ENCODE measurements at places on chromosomes 1 and 21. TPM values are rescaled to one million over a fixed set of nuclear protein-coding genes. Genes with fewer than 3 reads are reported as not detected.
A peak's percentile ranks its signal among the peaks of the same experiment; 100 is the strongest.

GRCh38 chr1:239025997-239026694, 360.2 kb upstream of the CHRM3 start:
- no peak for DNase-seq

ZNF593OS gene
- total RNA-seq, result not detected

- DNase-seq, result no peak
Observed at GRCh38 chr1:22108339-22109105, 34.4 kb downstream of the WNT4 start.

FCRL4 gene
- not detected for total RNA-seq

RPL11 gene
- 871 TPM for total RNA-seq

PODN gene
- total RNA-seq, result not detected

DFFA gene
- total RNA-seq, result 56.2 TPM

DNA sequence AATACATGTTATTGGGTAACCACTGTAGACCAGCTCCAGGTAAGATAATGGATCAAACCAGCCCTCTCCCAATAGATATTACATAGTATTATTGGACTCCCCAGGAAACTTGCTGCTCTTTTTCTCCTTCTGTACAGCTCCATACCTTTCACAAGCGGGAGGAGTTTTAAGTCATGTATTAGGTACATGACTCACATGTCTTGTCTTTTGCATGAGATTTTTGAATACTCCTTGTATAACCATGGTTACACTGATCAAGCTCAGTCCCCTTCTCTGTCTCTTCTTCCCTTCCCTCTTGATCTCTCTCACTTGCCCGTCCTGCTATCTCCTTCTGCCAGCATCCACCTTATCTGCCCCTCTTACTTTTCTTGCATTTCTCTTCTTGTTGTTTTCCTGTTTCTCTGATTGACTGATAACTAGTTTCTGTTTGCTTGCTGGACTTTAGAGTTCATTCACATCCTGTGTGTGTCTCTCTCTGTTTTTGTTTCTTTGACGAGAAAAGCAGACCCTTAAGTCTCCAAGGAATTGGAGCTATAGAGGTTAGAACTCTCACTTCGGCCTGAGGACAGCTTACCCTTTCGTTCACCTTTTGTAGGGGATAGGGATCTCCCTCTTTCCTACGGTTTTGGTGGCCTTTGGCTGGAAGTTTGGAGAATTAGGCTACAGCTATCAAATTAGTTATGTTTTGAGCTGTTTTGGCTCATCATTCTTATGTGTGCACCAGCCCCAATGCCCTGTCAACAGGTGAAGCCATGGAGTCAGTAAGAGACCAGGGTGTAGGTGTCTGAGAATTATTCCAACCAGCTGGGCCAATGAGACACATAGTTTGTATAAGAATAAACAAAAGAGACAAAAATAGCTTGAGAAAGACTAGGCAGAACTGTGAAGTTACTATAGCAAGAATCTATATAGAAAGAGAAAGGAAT, 49.0 kb upstream of the ASB17 start:
- DNase-seq, result no peak

DNA sequence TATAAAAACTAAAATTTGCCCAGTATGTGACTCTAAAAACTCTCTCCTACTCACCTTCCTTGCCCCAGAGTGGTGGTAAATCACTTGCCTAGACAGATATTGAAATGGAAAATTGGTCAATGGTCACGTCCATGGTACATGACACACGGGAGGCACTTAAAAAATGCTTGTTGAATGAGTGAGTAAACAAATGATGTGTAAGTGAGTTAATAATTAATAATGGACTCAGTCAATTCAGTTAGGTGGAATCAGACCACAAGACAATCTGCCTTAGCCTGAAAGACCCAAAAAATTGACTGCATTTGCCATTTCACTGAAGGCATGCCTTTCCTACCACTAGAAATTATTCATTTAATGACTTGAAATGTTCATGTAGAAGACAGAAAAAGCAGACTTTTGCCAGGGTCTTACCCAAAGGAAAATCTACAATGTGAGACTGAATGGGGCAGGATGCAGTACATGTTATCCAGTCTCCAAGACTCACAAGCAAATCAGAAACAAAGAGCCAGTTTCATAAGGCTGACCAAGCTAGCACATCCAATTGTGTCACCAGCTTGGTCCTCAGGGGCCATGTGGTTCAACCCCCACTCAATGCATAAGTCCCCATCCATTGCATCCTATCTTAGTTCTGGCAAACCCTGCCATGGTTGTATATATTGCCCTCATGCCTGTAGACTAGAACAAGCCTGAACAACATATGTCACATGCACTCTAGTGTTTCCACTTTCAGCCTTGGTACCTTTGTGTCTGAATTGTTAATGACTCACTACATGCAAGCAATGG, 73.6 kb downstream of the TBX15 start:
- DNase-seq, result no peak

- DNase-seq, result peak; percentile 92
Observed at GRCh38 chr1:33346927-33347649, 26.2 kb upstream of the A3GALT2 start.

DNA sequence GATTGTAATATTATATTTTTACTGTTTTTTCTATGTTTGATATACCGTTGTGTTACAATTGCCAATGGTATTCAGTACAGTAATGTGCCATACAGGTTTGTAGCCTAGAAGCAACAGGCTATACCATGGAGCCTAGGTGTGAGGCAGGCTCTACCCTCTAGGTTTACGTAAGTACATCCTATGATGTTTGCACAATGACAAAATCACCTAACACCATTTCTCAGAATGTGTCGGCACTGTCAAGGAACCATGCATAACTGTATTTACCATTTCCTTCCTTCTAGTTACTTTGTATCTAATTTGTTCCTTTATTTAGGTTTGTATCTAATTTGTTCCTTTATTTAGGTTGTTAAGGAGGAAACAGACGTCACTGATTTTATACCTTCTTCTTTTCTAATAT, 9.9 kb downstream of the NPHP4 start:
- no peak for DNase-seq

PIGP gene
- 5.6 TPM for total RNA-seq

GRCh38 chr1:61620536-61620935, 104.4 kb downstream of the TM2D1 start:
- DNase-seq, result no peak

- DNase-seq, result no peak
Observed at GRCh38 chr1:1462318-1462966, 9.1 kb upstream of the ATAD3B start.

GRCh38 chr1:31745096-31745945, 18.8 kb downstream of the ADGRB2 start:
- DNase-seq, result peak; percentile 74

LIN9 gene
- total RNA-seq, result 5.8 TPM

DNA sequence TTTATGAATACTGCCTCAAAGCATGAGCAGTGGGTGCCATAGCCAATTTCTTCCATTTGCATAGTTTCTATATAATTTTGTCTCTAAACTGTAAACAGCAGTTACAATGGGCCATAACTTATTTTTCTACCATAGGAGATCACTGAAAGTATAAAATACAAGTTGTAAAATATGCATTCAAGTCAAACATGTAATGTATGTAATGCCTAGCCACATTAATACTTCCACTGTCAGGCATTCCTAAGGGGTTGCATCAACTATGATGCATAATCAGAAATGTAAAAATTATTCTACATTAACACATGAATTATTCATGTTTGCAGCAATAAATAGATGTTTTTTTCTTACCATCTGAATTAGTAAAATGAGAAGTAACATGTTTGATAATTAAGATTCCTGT, 560.3 kb upstream of the ZP4 start:
- no peak for DNase-seq

DNA sequence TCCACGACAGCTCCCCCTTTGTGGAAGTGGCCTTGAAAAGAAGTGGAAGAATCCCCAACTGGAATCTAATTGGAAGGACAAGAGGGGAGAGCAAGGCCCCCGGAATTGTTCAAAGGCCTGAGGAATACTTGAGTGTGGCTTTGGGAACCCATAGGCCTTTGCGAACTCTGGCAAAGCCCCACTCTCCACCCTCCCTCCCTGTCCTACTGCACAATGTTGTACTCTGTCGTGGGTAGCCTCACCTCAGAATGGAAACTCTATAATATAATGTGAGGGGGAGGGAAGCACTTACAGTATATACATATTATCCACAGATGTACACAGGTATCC, 28.5 kb downstream of the PLPP3 start:
- no peak for DNase-seq

MAB21L3 gene
- total RNA-seq, result 0.09 TPM

GRCh38 chr1:214300149-214300780, 19.3 kb downstream of the SMYD2 start:
- DNase-seq, result no peak

GRCh38 chr1:11527541-11528452, 48.8 kb downstream of the DISP3 start:
- DNase-seq, result no peak

GRCh38 chr1:177368255-177368654, 197.5 kb downstream of the BRINP2 start:
- no peak for DNase-seq

GRCh38 chr1:202154766-202155477, 5.5 kb downstream of the PTPN7 start:
- DNase-seq, result peak; percentile 75

SMIM1 gene
- total RNA-seq, result 0.56 TPM

RUNX1 gene
- total RNA-seq, result 1.7 TPM

CFAP45 gene
- 0.17 TPM for total RNA-seq

- no peak for DNase-seq
Observed at GRCh38 chr1:119112244-119112643, 28.2 kb downstream of the WARS2 start.
